ENCODE measurements at places on chromosomes 1 and 21.

DNA sequence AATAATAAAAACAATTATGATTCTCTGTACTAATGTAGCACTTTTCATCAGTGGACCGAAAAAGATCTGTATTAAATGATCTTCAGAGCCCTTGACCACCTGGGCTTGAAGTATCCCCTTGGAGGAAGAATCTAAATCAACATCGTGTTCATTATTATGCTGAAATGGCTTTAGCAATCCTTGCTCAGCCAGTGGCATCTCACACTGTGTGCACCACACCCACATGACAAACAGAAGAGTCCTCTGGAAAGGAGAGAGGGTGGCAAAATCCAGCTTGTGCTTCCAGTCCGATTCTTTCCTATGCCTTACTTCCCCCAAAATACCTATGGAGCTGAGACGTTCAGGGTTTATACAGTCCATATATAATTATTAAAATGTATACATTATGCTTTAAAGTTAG lies 318.5 kb upstream of the RUNX1 start:
- DNase-seq: no peak

DNA sequence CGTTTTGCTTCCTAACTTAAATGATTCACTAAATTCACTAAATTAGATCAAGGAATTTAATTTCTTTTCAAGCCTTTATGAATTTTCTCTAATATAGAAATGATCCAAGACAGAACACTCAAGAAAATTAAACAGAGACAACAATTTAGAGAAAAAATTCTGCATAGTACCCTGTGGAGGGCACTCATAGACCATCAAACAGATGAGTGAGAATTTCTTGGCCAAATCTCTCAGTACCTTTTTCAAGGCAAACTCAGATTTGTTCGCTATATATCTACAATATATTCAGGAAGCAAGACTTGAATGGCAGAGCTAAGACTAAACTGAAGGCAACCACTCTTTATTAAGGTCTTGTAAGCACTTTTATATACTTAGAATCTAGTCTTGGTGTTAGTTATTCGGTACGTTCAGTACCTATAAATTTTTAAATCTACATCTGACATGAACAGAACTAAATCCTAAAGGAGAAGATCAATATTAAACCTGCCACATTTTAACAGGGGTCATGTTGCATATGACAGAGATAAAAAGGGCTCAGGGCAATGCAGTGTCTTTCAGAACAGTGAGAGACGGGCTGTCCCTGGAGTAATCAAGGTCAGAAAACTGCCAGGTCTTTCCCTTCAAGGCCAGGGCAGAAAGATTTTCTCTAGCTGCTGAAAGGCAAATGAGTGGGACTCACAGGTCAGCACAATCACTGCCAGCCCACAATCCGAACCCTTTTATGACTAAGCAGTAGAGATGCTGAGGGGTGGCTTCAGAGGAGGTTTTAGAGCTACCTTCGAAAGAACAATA lies 118.8 kb upstream of the TMPRSS15 start:
- no peak for DNase-seq

GRCh38 chr1:238088560-238089290 lies 198.0 kb upstream of the ZP4 start:
- DNase-seq: no peak

- DNase-seq: no peak
Observed at GRCh38 chr21:43203591-43203990, 34.8 kb downstream of the CRYAA start.

DNA sequence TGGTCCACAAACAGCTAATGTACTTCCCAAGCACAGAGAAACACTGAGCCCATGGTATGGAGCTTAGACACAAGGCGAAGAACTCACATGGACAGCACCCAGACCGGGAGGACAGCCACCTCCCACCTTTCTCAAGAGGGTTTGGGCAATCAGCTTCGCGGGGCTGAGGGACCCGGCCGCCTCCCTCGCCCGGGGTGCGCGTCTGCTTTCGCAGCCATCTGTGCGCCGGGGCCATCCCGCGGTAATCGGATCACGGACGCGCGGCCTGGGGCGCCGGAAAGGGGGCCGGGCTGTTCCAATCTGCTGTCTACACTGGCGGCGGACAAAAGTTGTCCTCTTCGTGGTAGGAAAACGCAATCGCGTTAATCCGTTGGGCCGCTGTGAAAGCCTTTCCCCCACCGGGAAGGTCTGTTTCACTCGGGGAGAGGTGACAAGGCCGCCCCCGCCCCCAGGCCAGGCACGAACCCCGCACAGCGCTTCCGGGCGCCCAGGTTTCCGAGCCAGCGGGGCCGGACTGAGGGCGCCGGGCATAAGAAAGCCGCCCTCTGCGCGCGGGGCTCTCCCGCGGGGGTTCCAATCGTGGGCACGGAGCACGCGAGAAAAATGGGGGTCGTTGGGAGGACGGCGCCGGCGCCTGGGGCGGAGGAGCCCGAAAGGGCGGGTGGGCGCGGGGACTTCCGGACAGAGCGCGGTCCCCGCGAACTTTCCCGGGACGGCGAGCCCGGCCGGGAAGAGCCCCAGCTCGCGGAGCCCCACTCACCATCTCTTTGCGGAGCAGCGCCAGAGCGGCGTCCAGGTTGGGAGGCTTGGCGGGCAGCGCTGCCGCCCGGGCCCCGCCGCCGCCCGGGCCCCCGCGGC lies 664 bp downstream of the FAM89A start:
- no peak for DNase-seq

DNA sequence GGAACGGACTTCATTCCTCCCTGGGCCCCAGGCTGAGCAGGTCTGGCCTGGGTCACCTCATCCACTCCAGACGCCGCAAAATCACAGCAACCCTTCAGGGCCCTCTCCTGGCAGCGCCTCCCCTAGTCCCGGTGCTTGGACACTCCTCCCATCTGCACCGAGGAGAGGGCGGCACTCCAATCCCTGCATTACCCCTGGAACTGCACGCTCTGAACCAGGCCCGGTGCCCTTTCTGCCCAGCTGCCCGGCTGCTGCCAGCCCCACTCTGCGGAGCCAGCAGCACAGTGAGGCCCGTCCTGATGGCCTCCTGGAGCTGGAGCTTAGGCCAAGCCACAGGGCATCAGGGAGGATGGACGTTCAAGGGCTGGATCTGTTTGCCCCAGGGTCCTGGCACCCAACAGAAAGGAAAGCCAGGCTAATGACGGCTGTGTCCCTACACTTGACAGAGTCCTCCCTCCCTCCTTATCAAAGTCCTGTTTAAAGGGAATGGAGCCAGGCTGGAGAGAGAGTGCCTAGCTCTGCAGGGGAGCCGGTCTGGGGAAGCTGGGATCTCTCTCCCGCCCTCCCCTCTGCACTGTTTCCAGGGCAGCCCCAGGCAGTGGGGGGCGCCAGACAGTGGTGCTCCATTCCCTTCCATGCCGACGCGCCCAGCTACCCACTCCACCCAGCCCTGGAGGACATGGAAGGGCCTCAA lies 12.7 kb downstream of the COL6A2 start:
- DNase-seq: peak; percentile 78

- no peak for DNase-seq
Observed at GRCh38 chr1:14415396-14415795, 183.1 kb upstream of the KAZN start.

DNA sequence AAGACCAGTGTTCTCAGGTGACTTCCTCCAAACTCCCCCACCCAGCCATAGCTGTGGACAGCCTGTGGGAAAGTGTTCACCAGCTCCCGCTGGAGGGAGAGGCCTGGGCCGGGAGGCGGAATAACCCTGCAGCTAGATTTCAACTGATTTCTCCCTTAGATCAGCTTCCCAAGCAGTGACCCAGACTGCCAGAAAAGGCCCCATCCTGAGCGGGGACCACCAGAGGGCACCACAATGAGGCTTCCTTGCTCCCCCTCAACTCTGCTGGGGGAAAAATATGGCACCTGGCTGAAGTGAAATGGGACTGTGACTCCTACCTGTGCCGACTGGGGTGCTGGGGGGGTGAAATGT lies 50.8 kb downstream of the RHBG start:
- DNase-seq: no peak

GRCh38 chr1:190175320-190175719 lies 302.3 kb downstream of the BRINP3 start:
- DNase-seq: no peak

DNA sequence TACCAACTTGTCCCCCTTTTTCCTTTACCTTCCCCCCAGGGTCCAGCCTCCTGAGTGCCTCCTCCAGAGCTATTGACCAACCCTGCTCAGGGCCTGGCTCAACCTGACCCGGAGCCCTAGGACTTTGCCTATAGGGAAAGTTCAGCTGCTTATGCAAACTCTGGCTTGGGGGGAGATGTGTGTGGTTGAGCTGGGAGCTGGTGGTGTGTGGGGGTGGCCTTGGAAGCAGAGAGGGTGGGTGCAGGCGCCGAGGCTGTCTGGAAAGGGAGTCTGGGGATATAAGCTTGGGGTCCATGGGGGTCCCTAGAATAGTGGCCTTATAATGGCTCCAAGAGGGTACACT lies 14.1 kb downstream of the KCNQ4 start:
- DNase-seq: no peak

GRCh38 chr1:42429603-42430002 lies 26.2 kb downstream of the ZMYND12 start:
- no peak for DNase-seq

- no peak for DNase-seq
Observed at GRCh38 chr1:54859700-54860391, 27.1 kb downstream of the DHCR24 start.

GRCh38 chr1:55413286-55413685 lies 198.1 kb upstream of the USP24 start:
- no peak for DNase-seq

DNA sequence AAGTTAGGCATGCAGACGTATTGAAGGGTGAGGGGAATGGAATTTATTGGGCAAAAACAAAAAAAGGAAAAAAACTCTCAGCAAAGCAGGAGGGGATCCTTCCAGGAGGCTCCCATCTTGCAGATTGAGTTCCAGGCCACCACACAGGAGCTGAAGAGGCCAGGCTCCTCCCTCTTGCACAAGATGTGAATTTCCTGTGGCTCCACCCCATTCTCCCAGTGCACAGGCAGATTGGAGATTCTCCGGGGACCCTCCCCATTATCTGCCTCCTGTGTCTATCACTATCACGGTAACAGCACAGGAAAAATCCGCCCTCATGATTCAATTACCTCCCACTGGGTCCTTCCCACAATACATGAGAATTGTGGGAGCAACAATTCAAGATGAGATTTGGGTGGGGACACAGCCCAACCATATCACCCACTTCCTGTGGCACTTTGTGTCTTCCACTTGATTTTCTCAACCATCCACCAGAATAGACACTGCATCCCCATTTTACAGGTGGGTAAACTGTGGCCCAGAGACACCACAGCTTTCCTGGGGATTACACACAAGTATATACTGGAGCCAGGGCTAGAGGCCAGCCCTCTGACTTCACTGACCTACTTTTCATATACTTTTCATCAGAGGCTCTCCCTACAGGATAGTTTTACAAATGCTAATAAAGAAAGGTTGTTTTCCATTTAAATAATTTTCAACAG lies 18.9 kb upstream of the COL6A1 start:
- DNase-seq: no peak

- no peak for DNase-seq
Observed at GRCh38 chr21:28944296-28944695, 48.4 kb downstream of the LTN1 start.

DNA sequence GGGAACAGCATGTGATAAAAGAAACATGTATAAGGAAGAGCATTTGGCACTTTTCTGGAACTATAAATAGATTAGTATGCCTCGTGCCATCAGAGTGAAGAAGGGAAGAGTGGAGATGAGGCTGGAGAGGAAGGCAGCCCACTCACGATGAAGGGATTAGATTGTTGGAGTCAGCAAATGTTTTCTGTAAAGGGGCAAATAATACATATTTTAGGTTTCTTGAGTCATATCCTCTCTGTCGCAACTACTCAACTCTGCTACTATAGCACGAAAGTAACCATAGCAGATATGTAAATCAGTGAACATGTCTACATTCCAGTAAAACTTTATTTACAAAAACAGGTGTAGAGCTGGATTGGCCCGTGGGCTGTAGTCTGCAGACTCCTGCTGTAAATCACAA lies 147.8 kb downstream of the TENT5C start:
- no peak for DNase-seq

GRCh38 chr21:34994766-34995631 lies 54.1 kb downstream of the RUNX1 start:
- DNase-seq: no peak

- DNase-seq: no peak
Observed at GRCh38 chr1:84506729-84507453, 510 bp upstream of the GNG5 start.

DNA sequence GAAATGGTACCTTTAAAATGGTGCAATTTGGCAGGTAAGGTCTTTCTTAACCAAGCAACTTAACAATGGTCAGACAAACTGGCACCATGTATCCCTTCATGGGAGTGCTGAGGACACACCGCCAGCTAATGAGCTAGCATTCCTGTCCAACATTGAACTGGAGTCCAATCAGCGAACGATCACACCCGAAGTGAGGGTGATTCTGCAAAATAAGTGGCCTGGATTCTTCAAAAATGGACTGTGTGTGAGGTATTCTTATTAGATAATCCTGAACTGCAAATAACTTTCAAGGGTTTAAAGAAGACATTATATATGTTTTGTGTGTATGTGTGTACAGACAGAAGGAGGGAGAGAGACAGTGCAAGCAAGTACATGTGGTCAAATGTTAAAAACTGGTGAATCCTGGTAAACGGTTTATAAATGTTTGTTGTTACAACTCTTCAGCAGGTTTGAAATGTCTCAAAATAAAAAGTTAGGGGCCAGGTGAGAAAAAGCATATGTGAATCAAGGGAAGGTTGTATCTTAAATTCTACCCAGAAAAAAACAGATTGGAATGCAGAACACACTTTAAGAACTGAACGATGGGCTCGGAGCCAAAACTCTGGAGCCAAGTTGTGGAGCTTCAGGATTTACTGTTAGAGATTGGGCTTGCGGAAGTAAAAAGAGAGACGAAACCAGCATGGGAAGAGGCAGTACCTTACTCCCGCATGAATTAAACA lies 20.9 kb downstream of the GADD45A start:
- no peak for DNase-seq

GRCh38 chr1:209816923-209817322 lies 10.8 kb upstream of the UTP25 start:
- DNase-seq: no peak

DNA sequence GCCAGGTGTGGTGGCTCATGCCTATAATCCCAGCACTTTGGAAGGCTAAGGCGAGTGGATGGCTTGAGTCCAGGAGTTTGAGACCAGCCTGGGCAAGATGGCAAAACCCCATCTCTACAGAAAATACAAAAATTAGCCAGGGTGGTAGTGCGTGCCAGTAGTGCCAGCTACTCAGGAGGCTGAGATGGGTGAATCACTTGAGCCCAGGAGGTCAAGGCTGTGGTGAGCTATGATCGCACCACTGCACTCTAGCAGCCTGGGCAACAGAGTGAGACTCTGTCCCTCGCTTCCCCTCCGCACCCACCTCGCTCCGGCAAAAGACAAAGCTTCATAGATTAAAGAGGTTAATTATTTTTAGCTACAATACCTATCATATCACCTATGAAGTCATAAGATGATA lies 100.0 kb downstream of the HHAT start:
- DNase-seq: no peak

GRCh38 chr1:2480236-2480985 lies 4.3 kb downstream of the PLCH2 start:
- DNase-seq: no peak

- DNase-seq: no peak
Observed at GRCh38 chr1:164905869-164906268, 346.9 kb downstream of the PBX1 start.

- no peak for DNase-seq
Observed at GRCh38 chr1:210144736-210145135, 87.9 kb upstream of the SERTAD4 start.
